ENCODE measurements at places on chromosomes 12 and 14.

DNA sequence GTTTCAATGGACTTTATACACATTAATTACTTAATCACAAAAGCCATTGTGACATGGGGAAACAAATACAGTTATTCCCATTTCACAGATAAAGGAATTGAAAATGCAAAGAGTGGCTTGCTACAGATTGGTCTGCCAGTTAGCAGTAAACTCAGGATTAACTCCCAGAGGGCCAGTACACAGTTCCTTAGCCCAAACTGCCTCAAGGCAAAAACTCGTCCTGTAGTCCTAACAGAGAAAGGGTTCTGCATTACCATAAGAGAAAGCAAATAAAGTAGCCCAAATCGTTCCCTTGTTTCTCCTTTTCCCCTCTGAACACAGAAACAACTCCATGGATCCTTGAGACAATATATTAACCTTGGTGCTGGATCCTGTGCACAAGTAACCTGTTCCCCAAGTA is 274.4 kb downstream of the LRIG3 start:
- DNase-seq: no peak

DNA sequence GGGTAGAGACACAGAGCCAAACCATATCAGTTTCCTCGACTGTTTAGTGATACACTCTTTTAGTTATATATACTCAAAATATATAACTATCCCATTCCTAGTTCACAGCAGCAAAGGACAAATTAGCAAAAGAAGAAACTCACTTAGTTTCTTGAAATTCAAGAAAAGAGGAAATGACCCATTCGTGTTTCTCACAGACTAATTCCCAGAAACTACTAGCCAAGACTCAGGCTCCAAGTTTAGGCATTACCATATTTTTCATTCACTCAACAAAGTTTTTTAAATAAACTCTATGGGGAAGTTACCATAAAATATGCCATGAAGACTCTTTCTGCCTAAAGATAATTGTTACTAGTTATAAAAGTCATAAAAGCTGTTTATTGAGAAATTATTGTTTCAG is 152.3 kb upstream of the DAAM1 start:
- DNase-seq: no peak

- no peak for DNase-seq
Observed at GRCh38 chr12:6238875-6239274, 38.7 kb downstream of the CD9 start.

- no peak for DNase-seq
Observed at GRCh38 chr14:33370426-33370825, 431.7 kb downstream of the NPAS3 start.

GRCh38 chr14:97306133-97306759 is 509.1 kb downstream of the VRK1 start:
- DNase-seq: no peak

DNA sequence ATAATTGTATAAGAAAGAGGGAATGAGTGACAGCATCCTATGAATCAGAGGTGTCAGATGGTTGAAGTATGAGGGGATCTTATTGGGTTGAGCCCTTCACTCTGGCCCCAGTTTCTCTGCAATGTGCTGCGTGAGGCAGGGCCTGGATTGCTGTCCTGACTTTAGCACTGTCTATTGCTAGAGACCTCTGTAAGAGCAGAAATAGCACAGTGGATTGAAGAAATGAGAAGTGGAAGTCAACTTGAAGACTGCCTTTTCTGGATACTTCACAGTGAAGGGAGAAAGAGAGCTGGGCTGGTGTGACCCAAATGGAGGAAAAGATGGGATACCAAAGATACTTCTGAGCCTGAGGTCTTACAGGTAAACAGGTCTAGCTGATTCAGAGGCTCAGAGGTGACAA is 5.8 kb downstream of the ASCL4 start:
- DNase-seq: no peak

- DNase-seq: no peak
Observed at GRCh38 chr14:24376448-24377070, 8.6 kb downstream of the NFATC4 start.

DNA sequence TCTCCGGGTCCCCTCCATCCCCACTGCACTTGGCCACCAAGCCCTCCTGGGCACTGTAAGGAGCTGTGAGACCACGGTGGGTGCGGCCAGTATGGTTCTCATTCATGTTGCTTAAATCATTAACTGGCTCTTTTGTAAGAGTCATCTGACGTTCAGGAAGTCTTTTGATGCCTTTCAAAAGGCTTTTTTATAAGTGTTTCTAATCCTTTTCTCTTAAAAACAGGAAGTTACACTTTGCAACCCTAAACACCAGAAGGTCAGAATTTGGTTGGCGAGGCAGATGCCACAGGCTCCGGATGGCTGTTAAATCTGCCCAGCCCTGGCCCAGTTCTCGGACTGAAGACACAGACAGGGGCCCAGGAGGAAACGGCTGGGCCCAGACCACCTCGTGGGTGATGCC is 26.1 kb upstream of the DIO3 start:
- no peak for DNase-seq

GRCh38 chr12:54959291-54960018 is 25.1 kb downstream of the TESPA1 start:
- DNase-seq: no peak

DNA sequence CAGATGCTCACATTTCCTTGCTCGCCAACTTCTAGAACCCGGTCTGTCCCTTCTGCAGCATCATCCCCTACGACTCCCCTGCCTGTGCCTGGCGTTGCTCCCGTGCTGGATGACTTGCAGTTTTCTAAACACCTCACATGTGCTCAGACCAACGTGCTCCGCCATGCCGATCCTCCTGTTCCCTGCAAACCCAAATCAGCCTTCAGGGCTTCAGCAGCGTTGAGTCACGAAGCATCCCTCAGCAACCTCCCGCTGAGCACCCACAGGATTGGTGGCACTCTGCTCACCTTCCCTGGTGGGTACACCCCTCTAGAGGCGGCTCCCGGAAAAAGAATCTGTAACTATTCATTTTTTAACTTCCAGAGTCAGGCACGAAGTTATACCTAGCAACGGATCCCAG is 2.8 kb upstream of the PIWIL1 start:
- no peak for DNase-seq

GRCh38 chr12:7681535-7681934 is 14.0 kb downstream of the GDF3 start:
- no peak for DNase-seq

Data from skeletal muscle cell (primary cell).